ENCODE measurements at places on chromosomes 3 and 15. TPM values are rescaled to one million over a fixed set of nuclear protein-coding genes. Genes with fewer than 3 reads are reported as not detected.

- no peak overlapping the region for H3K4me3 ChIP-seq
- H3K27ac ChIP-seq, result no peak overlapping the region
- peaks cover 24% of the 10 kb centered on the region for H3K4me1 ChIP-seq
These were observed 397.6 kb upstream of the THBS1 start for GRCh38 chr15:39183164-39183881.

DNA sequence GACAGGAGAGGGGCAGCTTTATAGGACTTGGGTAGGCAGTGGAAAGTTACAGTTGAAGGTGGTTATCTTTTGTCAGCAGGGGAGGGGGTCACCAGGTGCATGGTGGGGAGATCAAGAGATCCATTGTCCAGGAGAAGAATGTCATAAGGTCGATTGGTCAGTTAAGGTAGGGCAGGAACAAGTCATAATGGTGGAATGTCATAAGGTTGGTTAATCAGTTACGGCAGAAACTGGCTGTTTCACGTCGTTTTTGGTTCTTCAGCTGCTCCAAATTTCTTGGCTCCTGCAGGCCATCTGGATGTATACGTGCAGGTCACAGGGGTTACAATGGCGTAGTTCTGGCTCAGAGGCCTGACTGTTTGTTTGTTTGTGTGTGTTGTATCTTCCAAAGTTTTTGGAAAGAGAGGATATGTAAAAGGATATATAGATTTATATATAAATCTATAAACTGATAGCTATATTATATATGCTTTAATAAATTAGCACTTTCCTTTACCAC is 565.1 kb downstream of the ZNF385D start:
- DNase-seq, result no peak
- no peaks in the 10 kb centered on the region for H3K27me3 ChIP-seq
- no peaks in the 10 kb centered on the region for H3K4me1 ChIP-seq
- H3K36me3 ChIP-seq, result no peaks in the 10 kb centered on the region
- no peak overlapping the region for H3K4me3 ChIP-seq

GRCh38 chr3:18188491-18188890 is 236.6 kb downstream of the SATB1 start:
- DNase-seq, result no peak
- no peaks in the 10 kb centered on the region for H3K36me3 ChIP-seq
- H3K27ac ChIP-seq, result no peak overlapping the region
- H3K4me1 ChIP-seq, result no peaks in the 10 kb centered on the region

DNA sequence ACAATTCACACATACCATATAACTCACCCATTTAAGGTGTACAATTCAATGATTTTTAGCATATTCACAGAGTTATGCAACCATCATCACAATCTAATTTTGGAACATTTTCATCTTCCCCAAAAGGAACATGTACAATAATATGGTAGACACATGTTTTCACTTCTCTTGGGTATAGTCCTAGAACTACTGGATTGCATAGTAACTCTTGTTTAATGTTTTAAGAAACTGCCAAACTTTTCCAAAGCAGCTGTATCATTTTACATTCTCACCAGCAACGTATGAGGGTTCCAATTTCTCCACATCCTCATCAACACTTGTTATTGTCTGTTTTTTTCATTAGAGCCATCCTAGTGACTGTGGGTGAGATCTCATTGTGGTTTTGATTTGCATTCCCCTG is 14.3 kb downstream of the BNC1 start:
- no peaks in the 10 kb centered on the region for H3K36me3 ChIP-seq
- H3K4me3 ChIP-seq, result no peak overlapping the region
- H3K4me1 ChIP-seq, result no peaks in the 10 kb centered on the region
- no peak for DNase-seq

- no peak for DNase-seq
- H3K27me3 ChIP-seq, result no peaks in the 10 kb centered on the region
- no peaks in the 10 kb centered on the region for H3K36me3 ChIP-seq
- no peak overlapping the region for H3K4me3 ChIP-seq
These were observed 19.9 kb downstream of the C2CD4B start for GRCh38 chr15:62145015-62145735.

DNA sequence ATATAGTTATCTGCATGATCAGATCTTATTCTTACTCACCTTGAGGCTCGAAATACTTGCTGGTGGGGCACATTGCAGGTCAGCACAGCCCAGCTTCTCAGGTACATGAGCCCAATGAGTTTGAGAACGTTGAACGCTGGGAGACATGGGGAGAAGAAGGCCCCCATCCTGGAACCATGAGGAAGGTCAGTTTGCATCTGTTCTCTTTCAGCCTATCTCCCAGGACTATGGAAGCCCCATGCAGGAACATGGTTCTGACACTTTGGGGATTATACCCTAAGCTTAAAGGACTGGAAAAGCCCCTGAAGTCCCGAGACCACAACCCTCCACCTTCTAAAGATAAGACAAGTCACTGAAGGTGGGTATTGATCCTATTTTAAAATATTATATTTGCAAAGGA is 17.4 kb upstream of the STARD5 start:
- H3K4me1 ChIP-seq, result no peaks in the 10 kb centered on the region
- H3K27ac ChIP-seq, result no peak overlapping the region
- H3K4me3 ChIP-seq, result no peak overlapping the region
- no peaks in the 10 kb centered on the region for H3K36me3 ChIP-seq
- no peaks in the 10 kb centered on the region for H3K27me3 ChIP-seq
- DNase-seq, result no peak

- no peaks in the 10 kb centered on the region for H3K27me3 ChIP-seq
- DNase-seq, result no peak
- H3K4me1 ChIP-seq, result no peaks in the 10 kb centered on the region
- no peaks in the 10 kb centered on the region for H3K36me3 ChIP-seq
- no peak overlapping the region for H3K27ac ChIP-seq
These were observed 17.6 kb upstream of the PAQR9 start for GRCh38 chr3:142981108-142981507.

GRCh38 chr3:188031121-188031520 is 122.8 kb upstream of the LPP start:
- H3K27ac ChIP-seq, result no peak overlapping the region
- DNase-seq, result no peak
- H3K4me3 ChIP-seq, result no peak overlapping the region
- H3K36me3 ChIP-seq, result no peaks in the 10 kb centered on the region
- no peaks in the 10 kb centered on the region for H3K27me3 ChIP-seq
- peaks cover 14% of the 10 kb centered on the region for H3K4me1 ChIP-seq

The PFN2 gene
- polyA plus RNA-seq, result 109 TPM

The P2RY12 gene
- 0.33 TPM for polyA plus RNA-seq

Data from pancreas (tissue), 10 donors.